Activated T-helper 2 cell treated with anti-CD3 and anti-CD28 coated beads, Interferon-gamma antibody, Interleukin-2, Interleukin-4, amounts not matched to agents 10 μg/mL and 5 μg/mL and 100 μg/mL, durations not matched to agents 14 hours and 24 hours and 36 hours (primary cell): ENCODE measurements at places on chromosomes 11 and 22. TPM values are rescaled to one million over a fixed set of nuclear protein-coding genes. Genes with fewer than 3 reads are reported as not detected.

- no peaks in the 10 kb centered on the region for H3K27me3 ChIP-seq
- no peak overlapping the region for H3K4me3 ChIP-seq
- H3K27ac ChIP-seq = no peak overlapping the region
- H3K36me3 ChIP-seq = no peaks in the 10 kb centered on the region
- DNase-seq = no peak
- H3K4me1 ChIP-seq = no peaks in the 10 kb centered on the region
Measured at GRCh38 chr11:21446939-21447590, 745.8 kb upstream of the ANO5 start.

- DNase-seq = no peak
- H3K4me1 ChIP-seq = peaks cover 32% of the 10 kb centered on the region
- H3K27ac ChIP-seq = peak overlapping the region; percentile 31
- peaks cover 17% of the 10 kb centered on the region for H3K36me3 ChIP-seq
- H3K4me3 ChIP-seq = no peak overlapping the region
- no peaks in the 10 kb centered on the region for H3K27me3 ChIP-seq
Measured at GRCh38 chr11:102589047-102589459, 36.1 kb downstream of the MMP20 start.

GRCh38 chr11:41784513-41785335 is 325.3 kb upstream of the LRRC4C start:
- no peak for DNase-seq
- no peaks in the 10 kb centered on the region for H3K36me3 ChIP-seq
- no peaks in the 10 kb centered on the region for H3K4me1 ChIP-seq
- H3K27me3 ChIP-seq = no peaks in the 10 kb centered on the region
- H3K4me3 ChIP-seq = no peak overlapping the region

DNA sequence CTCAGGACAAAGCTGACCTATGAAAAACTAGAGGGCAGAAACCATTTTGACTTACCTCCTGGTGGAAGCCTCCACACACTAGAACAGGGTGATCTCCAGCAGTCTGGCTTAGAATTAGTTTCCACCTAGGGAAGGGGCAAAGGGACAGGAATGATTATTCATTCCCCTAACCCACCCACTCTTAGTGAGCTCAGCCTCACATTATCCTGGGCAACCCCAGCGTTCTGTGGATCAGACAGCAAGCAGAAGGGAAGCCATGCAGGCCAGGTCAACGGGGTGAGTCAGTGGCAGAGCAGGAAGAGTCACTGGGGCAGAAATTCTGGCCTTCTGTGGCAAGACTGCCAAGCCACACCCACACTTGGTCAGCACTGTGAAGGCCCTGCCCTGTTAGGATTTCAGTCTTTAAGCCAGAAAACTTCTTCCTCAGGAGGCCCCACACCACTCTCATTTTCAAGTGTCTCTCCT is 10.5 kb downstream of the NUMA1 start:
- H3K36me3 ChIP-seq = peaks cover 49% of the 10 kb centered on the region
- no peak for DNase-seq
- peaks cover 55% of the 10 kb centered on the region for H3K4me1 ChIP-seq
- no peak overlapping the region for H3K4me3 ChIP-seq

The CNGA4 gene
- not detected in 2 replicates for total RNA-seq

The ATM gene
- total RNA-seq = 34.1 and 34.7 TPM in 2 replicates

The OR10D3 gene
- not detected in 2 replicates for total RNA-seq
